ENCODE measurements at places on chromosomes 2 and 18. TPM values are rescaled to one million over a fixed set of nuclear protein-coding genes. Genes with fewer than 3 reads are reported as not detected.

GRCh38 chr2:67268797-67269196, 128.3 kb upstream of the ETAA1 start:
- no peak overlapping the region for H3K27ac ChIP-seq
- DNase-seq, result no peak
- no peaks in the 10 kb centered on the region for H3K27me3 ChIP-seq
- no peaks in the 10 kb centered on the region for H3K4me1 ChIP-seq
- no peaks in the 10 kb centered on the region for H3K36me3 ChIP-seq
- H3K4me3 ChIP-seq, result no peak overlapping the region

- H3K27ac ChIP-seq, result no peak overlapping the region
- H3K36me3 ChIP-seq, result no peaks in the 10 kb centered on the region
- peaks cover 9% of the 10 kb centered on the region for H3K4me1 ChIP-seq
- no peak overlapping the region for H3K4me3 ChIP-seq
- no peaks in the 10 kb centered on the region for H3K27me3 ChIP-seq
Observed at GRCh38 chr2:5915881-5916310, 223.7 kb downstream of the SOX11 start.

Gene HK2
- total RNA-seq, result 0.97 TPM

Gene FBLN7
- total RNA-seq, result 2.1 TPM

DNA sequence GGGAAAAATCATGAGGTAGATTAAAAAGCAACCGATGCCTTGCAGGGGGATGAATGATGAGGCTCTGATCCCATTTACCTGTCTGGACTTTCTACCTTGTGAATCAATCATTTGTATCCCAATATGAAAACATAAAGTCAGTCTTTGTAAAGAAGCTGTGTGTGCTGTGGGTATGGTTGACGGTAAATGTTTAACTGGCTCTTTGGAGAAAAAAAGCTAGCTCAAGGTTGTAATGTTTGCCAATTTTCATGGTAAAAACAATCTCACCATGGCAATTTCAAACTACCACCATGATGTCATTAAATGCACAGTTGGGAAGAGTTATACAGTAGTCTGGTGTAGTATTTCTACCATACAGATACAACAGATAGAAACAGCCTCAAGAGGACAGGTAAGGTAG, 14.6 kb downstream of the TTR start:
- H3K27me3 ChIP-seq, result no peaks in the 10 kb centered on the region
- no peak overlapping the region for H3K27ac ChIP-seq
- H3K36me3 ChIP-seq, result no peaks in the 10 kb centered on the region
- H3K4me3 ChIP-seq, result no peak overlapping the region
- H3K4me1 ChIP-seq, result no peaks in the 10 kb centered on the region

- H3K4me3 ChIP-seq, result no peak overlapping the region
- H3K36me3 ChIP-seq, result no peaks in the 10 kb centered on the region
- H3K27me3 ChIP-seq, result no peaks in the 10 kb centered on the region
- H3K27ac ChIP-seq, result no peak overlapping the region
- no peak for DNase-seq
- no peaks in the 10 kb centered on the region for H3K4me1 ChIP-seq
Observed at GRCh38 chr2:189109921-189110397, 69.6 kb downstream of the COL5A2 start.

DNA sequence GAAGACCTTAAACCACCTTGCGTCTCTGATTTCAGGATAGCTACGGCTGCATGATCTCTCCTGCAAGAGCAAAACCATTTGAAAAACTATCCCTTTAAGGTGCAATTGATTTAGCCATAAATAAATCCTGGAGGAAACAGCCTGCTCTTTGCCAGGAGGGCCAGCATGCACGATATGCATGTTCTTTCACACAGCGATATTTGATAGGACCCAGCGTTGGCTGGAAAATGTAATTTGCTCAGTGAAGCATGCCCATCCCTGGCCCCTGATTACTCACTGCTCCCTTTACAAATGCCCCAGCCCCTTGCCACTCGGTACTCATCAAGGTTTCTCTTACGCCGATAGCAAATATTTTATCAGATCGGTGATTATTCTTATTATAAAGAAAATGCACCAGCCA, 315.4 kb downstream of the CDH2 start:
- DNase-seq, result no peak
- H3K4me3 ChIP-seq, result no peak overlapping the region
- H3K27me3 ChIP-seq, result no peaks in the 10 kb centered on the region
- no peaks in the 10 kb centered on the region for H3K4me1 ChIP-seq
- H3K36me3 ChIP-seq, result no peaks in the 10 kb centered on the region

GRCh38 chr18:53984021-53984420, 240.4 kb downstream of the MBD2 start:
- no peak for DNase-seq
- H3K27ac ChIP-seq, result no peak overlapping the region
- no peaks in the 10 kb centered on the region for H3K27me3 ChIP-seq
- H3K4me3 ChIP-seq, result no peak overlapping the region
- no peaks in the 10 kb centered on the region for H3K4me1 ChIP-seq
- no peaks in the 10 kb centered on the region for H3K36me3 ChIP-seq

DNA sequence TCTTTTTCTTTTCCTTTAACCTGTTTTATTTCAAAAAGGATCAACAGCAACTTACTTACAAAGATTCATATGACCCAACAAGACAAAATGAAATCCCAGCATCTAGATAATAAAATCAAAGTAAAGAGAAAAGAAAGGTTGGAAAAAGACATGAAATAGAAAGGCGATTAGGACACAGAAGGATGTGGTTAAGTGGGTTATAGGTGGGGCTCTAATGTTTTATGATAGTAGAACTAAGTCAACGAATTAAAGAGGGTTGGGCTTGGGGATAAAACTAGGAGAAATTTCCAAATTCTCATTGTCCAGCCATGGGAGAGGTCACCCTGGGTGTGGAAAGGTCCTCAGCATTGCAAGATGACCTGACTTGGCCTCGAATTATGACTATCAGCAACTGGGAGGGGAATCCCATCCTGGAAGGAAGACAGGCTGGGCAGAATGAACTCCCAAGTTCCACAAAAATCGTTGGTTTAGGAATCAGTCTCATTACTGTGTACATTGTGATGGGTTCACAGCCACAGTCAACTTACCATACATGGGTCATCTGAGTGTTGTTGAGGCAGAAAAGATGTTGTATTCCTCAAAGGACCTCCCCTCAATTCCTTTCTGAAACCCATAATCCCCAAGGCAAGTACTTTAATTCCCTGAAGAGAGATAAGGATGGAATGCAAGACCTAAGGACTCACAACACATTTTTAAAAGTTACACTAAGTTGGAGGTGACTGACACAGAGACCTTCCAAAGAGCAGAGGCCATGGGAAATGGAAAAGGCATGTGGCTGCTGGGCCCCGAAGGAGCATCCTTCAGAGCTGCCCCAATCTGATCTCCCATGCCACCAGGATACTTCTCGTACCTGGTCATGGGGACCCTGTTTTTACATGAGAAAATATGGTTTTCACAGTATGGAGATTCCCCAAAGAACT, 167.6 kb downstream of the UXS1 start:
- H3K27me3 ChIP-seq, result no peaks in the 10 kb centered on the region
- H3K4me3 ChIP-seq, result no peak overlapping the region
- H3K36me3 ChIP-seq, result no peaks in the 10 kb centered on the region
- H3K4me1 ChIP-seq, result peaks cover 47% of the 10 kb centered on the region
- H3K27ac ChIP-seq, result no peak overlapping the region

Data from esophagus muscularis mucosa (tissue), 4 donors.